ENCODE measurements at places on chromosomes 5 and 9.

DNA sequence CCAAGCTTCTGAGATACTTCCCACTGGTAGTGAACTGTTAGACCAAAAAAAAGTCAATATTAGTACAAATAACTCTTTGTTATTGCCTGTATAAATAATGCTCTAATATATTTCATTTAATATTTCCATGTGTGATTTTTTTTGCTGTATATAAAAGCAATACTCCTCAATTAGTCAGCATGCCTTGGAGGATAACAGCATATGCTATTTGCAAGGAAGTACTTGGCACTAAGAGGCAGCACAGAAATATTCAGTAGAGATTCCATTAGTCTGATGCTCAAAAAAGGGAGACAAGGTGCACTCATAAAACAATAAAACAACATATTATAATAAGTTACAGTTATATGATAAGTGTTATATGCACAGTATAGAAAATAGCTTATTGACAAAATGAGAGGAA lies 296.6 kb upstream of the MPDZ start:
- DNase-seq = no peak

GRCh38 chr5:138382347-138382746 lies 29.9 kb downstream of the KDM3B start:
- DNase-seq = no peak

DNA sequence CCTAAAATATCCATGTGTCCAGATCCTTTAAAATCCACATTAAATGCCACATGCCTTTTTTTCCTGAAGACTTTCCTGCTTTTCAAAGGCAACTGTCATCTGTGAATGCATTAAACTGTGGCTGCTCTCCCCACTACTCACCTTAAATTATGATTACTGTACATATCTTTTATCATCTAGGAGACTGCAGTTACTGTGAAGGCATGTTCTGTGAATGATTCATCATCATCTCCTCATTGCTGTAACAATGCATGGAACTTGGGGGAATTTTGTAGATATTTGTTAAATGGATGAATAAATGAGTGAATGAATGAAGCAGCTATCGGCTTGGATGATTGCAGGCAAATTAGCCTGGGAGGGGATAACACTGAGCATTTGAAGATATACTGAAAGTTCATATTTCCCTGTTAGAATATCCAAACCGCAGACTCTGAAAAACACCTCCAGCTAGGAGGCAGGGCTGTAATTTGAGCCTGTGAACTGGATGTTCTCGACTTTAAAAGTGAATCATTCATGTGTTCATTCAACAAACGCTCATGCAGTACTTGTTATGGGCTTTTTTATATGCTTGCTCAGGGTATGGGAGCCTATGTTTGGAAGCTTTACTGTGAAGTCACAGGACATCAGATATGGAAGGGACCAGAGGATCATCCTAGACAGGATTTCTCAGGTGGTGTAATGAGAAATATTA lies 519.2 kb downstream of the KIF4B start:
- peak; percentile 28 for DNase-seq

- no peak for DNase-seq
Measured at GRCh38 chr9:19018201-19018600, 14.8 kb downstream of the SAXO1 start.

DNA sequence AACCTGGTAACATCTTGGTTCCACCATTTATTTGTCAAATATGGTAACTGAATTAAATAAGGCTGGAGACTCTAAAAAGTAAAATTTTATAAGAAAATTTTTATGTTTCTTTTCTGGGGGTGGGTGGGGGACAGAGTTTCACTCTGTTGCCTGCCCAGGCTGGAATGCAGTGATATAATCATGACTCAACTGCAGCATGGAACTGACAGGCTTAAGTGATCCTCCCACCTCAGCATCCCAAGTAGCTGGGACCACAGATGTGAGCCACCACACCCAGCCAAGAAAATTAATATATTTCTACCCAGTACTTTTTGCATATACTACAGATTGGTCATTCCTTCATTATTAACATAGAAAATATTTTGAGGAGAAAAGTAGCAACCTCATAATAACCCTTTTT lies 216.9 kb downstream of the DEPDC1B start:
- DNase-seq = no peak

GRCh38 chr9:98256756-98257155 lies 1.3 kb upstream of the TBC1D2 start:
- DNase-seq = no peak

GRCh38 chr5:114056185-114056538 lies 305.7 kb upstream of the KCNN2 start:
- DNase-seq = no peak

GRCh38 chr9:114694146-114694545 lies 12.2 kb upstream of the TEX48 start:
- DNase-seq = peak; percentile 41

DNA sequence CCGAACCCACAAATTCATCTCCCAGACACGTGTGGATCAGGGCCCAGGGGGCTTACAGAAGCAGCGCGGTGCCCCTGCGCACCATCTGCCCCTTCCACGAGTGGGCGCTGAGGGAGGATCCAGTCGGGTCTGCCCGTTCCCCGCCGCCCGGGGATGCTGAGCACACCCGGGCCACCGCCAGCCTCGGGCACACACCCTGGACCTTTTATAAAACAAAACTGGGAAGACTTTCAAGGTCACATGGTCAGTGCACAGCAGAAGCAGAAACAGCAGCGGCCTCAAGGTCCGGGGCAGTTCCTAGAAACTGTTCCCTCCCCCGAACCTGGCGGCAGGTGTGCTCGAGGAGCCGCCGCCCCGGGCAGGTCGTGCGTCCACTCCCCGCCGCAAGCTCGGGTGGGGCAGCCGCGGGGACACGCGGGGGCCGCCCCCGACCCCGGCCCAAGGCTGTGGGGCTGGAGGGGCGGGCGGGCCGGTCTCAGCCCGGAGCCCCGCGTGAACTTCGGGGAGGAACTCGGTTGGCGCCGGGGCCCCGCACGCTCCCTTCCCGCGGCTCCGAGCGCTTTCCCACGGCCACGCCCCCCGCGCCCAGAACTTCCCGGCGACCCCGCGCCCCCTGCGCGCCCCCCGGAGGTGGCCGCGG lies 633 bp upstream of the PPP1R26 start:
- peak; percentile 49 for DNase-seq

DNA sequence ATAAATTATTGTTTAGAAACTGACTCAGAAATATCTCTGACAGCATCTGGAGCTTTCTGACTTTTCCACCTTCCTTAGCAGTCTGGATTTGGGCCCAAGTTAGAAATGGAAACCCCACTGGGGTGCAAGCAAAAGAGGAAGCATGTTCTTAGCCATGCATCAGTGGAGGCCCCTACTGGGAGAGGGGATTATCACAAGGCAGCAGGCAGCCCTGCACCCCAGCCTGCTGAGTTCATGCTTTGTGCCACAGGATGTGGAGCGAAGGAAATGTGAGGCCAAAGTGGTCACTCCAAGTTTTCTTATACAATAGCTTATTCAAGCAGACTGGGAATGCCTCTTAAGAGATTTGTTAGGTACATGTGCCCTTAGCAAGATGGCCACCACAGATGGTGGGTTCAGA lies 146.5 kb upstream of the TLX3 start:
- peak; percentile 41 for DNase-seq

GRCh38 chr9:73871636-73872035 lies 625.5 kb upstream of the RORB start:
- DNase-seq = no peak

DNA sequence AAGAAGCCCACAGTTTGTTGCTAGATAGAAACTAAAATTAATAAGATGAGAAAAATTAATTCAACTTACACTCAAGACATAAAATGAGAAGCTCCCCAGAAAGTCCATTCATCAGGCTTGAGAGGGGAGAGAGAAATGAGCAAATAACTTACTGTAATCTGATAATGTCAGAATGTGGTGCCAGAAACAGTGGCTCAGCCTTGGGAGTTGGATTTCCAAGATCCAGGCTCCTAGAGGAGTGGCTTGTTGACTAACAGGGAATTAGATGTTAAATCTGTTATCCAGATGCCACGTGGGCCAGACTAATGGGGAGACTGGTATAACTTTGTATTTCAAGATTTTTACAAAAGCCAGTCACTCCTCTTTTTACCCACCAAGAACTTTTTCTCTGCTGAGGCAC lies 458.2 kb downstream of the GADD45G start:
- no peak for DNase-seq

DNA sequence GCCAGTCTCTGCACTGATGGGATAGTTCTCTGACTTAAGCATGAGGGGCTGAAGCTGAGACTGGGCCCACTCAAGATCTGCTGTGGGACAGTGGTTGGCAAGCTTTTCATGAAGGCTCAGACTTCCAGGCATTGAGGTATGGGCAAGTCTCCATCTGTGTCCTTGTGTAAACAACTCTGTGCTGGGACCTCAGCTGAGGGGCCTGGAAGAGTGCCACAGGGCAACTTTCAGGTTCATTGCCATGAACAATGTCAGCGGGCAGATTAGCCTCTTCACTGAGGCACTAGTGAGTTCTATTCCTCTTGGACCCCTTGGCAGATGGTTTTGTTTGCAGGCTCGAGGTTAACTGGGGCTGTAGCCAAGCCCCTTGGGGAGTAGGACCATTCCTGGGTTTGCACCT lies 127.1 kb downstream of the MRPS30 start:
- no peak for DNase-seq

- DNase-seq = no peak
Measured at GRCh38 chr9:105508530-105508929, 49.4 kb upstream of the FKTN start.

DNA sequence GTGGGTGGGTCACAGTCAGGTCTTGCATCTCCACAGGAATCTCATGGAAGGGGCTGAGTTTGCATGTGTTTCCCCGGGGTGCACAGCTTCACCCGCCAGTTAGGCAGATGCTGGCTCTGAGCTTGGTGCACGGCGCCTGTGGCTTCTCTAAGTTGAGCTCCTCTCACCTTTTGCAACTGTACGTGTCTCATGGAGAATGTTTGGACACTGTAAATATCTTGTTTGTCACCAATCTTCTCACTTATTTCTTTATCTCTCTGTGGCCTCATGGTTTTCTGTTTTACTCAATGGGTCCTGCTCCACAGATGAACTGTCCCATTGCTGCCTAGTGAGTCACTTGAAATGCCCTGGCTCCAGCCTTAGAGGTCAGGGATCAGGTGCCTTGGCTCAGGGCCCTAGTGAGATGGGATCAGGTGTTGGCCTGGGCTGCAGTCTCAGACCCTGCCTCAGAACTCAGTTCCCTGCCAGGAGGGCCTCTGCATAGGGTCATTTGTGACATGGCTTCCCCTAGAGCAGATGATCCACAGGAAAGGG lies 61.6 kb downstream of the WNK2 start:
- DNase-seq = no peak

DNA sequence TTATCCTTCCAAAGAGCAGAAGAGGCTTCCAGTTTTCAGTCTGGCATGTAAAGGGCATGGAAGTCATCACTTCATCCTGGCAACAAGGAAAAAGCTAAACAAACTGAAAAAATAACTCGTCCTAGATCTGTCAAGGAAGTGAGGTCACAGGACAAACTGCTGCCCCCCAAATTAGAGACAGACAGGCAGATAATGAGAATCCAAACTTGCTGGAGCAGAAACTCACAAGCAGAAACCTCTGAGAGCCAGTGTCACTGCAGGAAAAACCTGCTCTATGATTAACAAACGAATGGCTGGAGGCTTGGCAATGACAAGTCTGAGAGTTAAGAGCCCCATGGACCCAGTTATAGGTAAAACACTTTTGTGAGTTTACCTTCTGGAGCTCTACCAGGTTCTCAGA lies 18.9 kb upstream of the MLANA start:
- DNase-seq = no peak

GRCh38 chr5:119340597-119341218 lies 15.1 kb upstream of the TNFAIP8 start:
- no peak for DNase-seq

GRCh38 chr9:124776618-124776953 lies 347 bp upstream of the OLFML2A start:
- no peak for DNase-seq

- DNase-seq = no peak
Measured at GRCh38 chr5:76223696-76224095, 140.5 kb downstream of the SV2C start.

Data from urothelium cell line (cell line).